KBM-7 (cell line): ENCODE measurements at places on chromosomes 11 and 22.

DNA sequence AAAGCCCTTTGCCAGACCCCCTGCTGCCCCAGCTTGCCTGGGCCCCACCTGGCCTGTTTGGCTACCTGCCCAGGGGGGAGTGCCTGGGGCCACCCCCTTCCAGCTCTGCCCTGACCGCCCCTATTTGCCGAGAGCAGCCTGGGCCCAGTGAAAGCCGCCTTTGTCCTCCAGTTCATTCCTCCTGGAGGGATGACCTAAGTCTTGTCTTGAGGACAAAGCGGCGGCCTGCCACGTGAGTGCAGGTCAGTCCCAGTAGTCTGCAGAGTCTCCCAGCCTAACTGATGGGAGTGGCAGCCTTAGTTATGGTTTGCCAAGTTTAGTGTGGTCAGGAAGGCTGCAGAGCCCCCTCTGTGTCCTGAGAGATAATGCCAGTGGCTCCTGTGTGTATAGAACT is 115.9 kb upstream of the CRYBB3 start:
- DNase-seq = no peak

DNA sequence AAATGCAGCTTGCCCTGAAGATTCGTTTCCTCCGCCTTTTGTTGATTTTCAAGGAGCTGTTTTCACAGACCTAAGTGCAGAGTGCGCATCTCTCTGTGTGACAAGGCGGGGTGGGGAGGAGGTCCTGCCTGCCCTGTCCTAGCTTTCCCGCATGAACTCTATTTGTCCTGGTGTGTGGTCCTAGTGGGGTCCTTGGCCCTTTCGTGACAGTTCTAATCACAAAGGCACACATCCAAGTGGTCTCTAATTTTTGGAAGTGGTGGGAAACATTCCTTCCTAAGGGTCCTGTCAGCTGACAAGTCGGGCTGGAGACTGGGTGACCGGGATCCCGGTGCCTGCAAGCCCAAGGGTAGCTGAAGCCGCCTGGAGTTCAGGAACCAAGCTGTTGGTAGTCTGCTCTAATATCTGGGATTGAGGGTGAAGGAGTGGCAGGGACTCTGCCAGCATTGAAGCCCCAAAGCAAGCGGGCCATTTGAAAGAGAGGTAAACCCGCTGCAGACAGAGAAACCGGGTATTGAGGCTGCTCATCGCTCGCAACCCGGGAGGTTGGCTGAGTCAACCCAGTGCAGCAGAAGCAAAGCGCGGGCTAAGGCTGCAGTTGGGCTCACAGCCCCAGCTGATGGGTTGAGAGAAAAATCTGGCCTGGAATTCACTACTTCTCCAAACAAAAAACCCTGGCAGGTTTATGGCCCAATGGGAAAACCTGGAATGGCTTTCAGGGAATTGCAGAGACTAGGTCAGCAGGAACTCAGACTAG is 28.1 kb upstream of the FBXO3 start:
- DNase-seq = peak; percentile 59

DNA sequence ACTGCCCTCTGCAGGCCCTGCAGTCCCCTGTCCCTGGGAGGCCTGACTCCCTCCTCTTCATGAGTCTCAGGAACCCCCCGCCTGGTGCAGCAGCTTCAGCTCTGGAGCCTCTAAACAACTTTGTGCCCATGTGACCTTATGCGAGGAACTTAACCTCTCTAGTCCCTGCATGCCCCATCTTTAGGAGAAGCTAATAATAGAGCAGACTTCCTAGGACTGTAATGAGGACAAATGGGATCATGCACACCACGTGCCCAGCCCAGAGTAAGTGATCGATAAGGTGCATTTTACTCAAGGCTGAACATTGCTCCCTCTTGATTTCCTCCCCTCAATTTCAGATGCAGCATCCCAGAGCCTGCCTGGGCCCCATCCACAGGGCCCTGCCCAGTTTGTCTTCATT is 19.0 kb downstream of the KCNJ4 start:
- DNase-seq = no peak

DNA sequence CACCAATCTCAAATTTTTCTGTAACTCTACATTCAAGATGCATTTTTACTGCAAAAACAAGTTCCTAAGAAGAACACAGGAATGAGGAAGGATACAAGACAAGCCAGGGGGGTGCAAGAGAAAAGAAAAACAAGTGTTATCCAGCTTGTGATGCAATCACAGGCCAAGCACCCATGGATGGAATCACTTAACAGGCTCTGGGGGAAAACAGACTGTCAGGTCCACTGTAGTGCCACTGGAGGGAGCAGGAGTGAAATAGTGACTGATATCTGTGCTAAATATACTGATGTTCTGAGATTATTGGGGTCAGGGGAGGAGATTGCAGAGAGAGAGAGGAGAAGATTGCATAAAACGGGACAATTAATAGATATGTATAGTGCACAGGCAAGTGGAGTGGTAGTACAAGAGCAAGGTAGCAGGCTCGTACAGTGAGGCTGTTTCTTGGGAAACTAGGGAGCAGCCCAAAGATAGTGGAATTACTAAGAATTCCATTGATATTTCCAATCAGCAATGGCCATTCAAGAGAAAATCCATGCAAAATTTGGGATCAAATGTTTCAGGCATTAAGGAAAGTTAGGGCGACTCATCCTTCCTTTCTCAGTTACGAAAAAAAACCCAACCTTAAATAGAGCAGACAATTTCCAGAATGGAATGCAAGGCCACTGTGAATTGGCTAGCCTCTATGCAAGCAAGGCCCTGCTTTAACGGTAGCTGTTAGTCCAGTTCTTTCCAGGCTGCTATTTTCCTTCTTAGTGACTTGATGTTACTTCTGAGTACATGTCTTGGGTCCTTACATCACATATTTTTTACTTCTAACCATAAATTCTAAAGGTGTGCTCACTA is 52.2 kb upstream of the CEP126 start:
- peak; percentile 8 for DNase-seq

- DNase-seq = peak; percentile 1
These were observed 442.9 kb downstream of the INSC start for GRCh38 chr11:15557457-15558230.

- DNase-seq = no peak
These were observed 45.4 kb upstream of the GLYATL1 start for GRCh38 chr11:58893899-58894298.
